ENCODE measurements at places on chromosomes 3 and 15. TPM values are rescaled to one million over a fixed set of nuclear protein-coding genes. Genes with fewer than 3 reads are reported as not detected.

DNA sequence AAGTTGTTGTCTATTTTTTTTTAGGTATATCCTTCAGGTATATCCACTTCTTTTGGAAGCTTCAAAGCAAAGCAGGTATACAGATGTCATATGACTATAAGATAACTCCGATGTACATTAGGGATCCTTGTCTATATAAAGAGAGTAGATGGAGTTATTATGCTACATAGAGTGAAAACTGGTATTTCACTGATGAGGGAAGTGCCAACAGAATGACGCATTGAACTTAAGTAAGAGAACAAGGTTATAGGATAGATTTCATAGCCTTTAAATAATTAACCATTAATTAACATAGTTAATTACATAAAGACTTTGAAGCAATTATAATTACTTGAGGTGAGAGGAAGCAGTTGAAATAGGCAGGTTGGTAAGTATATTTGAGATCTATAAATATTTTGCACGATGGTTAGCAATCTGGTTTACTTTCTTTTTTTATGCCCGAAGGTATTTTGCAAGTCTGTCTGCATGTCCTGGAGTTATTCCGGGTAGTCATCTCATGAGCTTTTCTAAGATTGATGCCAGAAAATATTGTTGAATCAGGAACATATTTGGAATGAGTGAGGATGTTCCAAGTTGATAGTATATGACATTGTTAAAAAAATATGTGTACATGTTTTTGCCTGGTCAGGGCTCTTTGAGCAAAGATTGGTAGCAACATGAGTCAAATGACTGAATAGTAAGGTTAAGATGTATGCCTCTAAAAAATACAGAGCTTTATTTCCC is 299.5 kb upstream of the KCNMB2 start:
- DNase-seq = no peak

ANKUB1 gene
- total RNA-seq = not detected

DNA sequence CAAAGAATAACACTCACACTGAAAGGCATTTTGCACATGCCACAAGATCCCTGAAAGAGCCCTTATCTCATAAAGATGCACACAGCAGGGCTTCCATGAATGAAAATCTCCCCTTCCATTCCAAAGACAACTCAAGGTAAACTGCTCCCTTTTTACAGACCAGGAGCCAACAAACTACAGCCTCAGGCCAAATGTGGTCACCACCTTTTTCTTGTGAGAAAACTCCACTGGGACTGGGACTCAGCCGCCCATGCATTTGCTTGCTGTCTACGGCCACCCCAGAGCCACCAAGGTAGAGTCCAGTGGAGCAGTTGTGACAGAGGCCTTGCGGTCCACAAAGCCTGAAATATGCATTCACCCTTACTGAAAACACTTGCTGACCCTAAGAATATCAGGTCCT is 334.8 kb downstream of the OCA2 start:
- no peak for DNase-seq

GRCh38 chr15:67137951-67138848 is 72.8 kb downstream of the SMAD3 start:
- no peak for DNase-seq

DNA sequence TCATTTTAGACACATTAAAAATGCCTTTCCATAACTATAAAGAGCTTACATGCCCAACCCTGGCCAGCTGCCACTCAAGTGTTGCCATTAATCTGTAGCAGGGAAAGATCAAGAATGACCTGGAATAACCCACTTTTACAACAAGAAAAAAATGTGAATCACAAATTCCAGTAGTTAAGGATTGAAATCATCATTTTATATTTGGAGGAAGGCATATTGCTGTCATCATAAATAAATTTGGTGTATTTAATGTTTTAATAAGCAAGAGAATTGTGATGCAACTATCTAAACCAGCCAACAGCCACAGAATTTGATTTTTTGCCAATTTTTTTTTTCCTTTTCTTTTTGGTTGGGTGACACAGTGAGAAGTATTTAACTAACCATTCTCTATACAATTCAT is 240.0 kb upstream of the SEMA6D start:
- DNase-seq = no peak

GRCh38 chr3:72270072-72270681 is 485.2 kb upstream of the PROK2 start:
- no peak for DNase-seq

DNA sequence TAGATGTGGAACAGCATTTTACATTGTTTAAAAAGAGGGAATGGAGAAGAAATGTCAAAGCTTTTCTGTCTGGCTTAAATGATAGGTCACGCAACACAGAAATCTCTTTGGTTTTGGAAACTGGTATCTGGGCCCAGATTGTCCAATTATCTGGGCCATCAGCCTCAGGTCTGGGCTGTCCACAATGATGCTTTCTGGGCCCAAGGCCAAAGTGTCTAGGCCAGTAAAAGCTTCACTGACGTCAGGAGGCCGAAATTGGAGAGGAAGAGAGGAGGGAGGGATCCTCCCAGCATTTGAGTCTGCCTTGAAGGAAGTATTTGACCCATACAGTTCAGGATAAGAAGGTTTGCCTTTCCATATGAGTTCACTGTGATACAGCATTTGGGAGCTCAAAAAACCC is 60.7 kb upstream of the ALDH1A3 start:
- no peak for DNase-seq

Measured in CD4-positive, alpha-beta T cell (primary cell).